Uterus (tissue), 4 donors: ENCODE measurements at places on chromosomes 7 and 10.
A peak's percentile ranks its signal among the peaks of the same experiment; 100 is the strongest.

- no peak for DNase-seq
Measured at GRCh38 chr7:56287429-56288138, 171.4 kb upstream of the NUPR2 start.

DNA sequence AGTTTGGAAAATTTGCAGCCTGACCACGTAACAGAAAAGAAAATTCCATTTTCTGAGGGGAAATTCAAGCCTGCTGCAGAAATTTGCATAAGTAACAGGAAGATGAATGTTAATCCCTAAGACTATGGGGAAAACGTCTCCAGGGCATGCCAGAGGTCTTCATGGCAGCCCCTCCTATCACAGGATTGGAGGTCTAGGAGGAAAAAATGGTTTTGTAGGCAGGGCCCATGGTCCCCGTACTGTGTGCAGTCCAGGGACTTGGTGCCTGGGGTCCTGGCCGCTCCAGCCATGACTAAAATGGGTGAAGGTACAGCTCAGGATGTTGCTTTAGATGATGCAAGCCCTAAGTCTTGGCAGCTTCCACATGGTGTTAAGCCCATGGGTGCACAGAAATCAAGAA, 437.3 kb upstream of the SEMA3A start:
- no peak for DNase-seq

- DNase-seq = no peak
Measured at GRCh38 chr7:27106181-27106900, 3.9 kb upstream of the HOXA2 start.

DNA sequence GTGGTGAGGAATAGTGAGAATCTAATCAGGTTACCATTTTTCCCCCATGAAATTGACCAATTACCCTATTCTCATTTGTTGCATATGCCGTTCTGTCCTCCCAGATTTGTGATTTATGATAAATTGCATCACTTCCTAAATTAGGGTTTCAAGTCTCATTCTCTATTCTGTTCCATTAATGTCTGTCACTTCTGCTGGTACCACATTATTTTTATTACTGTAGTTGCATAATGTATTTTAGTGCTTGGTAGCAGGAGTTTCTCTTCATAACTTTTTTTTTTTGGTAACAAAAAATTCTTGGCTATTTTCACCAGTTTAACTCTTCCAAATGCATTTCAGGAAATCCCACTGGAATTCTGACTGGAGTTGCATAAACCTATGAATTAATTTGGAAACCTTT, 44.0 kb upstream of the FAM133B start:
- DNase-seq = no peak

GRCh38 chr10:114663626-114664025, 5.6 kb upstream of the ABLIM1 start:
- DNase-seq = no peak

GRCh38 chr10:50582766-50583762, 40.7 kb downstream of the SGMS1 start:
- no peak for DNase-seq

GRCh38 chr7:24574386-24574785, 1.1 kb downstream of the PALS2 start:
- peak; percentile 10 for DNase-seq

- DNase-seq = no peak
Measured at GRCh38 chr10:112962343-112962742, 12.3 kb downstream of the TCF7L2 start.

GRCh38 chr10:22697800-22698199, 16.6 kb downstream of the PIP4K2A start:
- DNase-seq = no peak

GRCh38 chr10:49486009-49486408, 52.9 kb downstream of the ERCC6 start:
- no peak for DNase-seq

GRCh38 chr10:23556727-23557440, 118.0 kb downstream of the OTUD1 start:
- no peak for DNase-seq

GRCh38 chr10:44960088-44960460, 472 bp downstream of the RASSF4 start:
- DNase-seq = no peak

- DNase-seq = no peak
Measured at GRCh38 chr7:152760854-152761748, 1.5 kb downstream of the ACTR3B start.

DNA sequence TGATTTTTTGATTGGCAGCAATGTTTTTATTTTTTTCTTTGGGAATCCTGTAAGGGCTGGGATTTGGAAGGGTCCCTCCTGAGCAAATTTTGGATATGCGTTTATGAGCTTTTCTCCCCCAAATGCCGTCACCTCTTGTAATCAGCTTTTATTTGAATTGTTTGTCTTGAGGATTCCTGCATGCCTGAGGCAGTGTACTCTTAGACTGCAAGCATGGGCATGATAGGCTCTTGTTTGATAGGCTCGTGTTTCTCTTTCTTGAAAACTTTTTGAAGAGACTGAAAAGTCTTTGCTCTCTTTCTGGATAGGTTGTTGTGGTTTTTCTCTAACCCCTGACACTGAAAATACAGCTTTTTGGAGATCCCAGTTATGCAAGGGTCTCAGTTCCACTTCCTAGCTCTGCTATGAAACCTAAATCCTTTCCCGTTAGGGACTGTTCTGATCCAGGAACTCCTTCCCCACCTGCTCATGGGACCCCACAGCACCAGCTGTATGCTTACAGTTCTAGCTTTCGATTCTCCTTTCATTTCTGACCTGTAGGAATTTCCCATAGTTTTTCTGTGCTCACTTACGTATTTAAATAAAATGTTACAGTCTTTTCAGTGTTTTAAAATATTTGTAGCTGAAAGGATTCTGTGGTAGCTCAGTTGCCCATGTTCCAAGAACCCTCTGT, 17.2 kb downstream of the TSPAN13 start:
- no peak for DNase-seq

- DNase-seq = no peak
Measured at GRCh38 chr10:1422275-1422674, 315.1 kb downstream of the ADARB2 start.

DNA sequence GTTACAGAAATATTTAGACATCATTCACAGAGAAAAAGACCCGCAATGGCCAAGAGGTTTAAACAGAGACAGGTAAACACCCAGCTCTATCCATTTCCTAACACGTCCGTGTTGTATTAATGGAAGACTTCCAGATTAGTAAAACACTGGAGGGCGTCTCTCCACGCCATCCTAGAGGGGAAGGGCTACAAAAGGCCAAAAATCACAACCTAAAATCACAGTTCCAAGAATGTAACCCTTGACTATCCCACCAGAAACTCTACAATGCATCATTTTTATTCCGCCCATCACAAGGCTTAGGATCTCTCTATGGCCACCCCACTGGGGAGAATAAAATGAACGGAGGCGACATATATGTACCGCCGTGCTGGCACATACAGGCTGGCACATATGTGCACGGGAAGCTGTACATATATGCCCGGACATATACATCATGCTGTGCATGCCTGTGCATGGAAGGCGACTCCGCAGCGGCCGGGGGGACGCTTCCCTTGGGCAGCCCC, 734 bp downstream of the PCLO start:
- DNase-seq = no peak

GRCh38 chr7:35699796-35700305, 4.9 kb upstream of the HERPUD2 start:
- no peak for DNase-seq

- no peak for DNase-seq
Measured at GRCh38 chr10:62450912-62451610, 76.9 kb downstream of the ZNF365 start.

GRCh38 chr7:22559829-22560489, 60.0 kb upstream of the STEAP1B start:
- peak; percentile 75 for DNase-seq

DNA sequence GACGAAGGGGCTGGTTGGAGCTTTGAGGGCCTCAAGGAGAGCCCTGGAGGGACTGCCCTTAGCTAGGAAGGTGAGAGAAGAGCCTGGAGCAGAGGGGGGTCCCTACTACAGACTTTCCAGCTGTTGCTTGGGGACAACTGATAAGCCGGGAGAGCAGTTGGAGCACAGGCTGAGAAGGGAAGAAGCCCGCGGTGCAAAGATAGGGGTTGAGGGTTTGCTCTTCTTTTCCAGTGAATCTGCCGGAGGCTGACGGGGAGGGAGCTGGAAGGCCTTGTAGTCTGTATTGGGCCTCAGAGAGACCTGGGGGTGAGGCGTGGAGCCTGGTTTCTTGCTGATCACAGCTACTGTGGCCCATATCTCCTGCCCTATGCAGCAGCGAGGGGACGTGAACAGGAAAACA, 23.7 kb downstream of the CYP26A1 start:
- DNase-seq = no peak

DNA sequence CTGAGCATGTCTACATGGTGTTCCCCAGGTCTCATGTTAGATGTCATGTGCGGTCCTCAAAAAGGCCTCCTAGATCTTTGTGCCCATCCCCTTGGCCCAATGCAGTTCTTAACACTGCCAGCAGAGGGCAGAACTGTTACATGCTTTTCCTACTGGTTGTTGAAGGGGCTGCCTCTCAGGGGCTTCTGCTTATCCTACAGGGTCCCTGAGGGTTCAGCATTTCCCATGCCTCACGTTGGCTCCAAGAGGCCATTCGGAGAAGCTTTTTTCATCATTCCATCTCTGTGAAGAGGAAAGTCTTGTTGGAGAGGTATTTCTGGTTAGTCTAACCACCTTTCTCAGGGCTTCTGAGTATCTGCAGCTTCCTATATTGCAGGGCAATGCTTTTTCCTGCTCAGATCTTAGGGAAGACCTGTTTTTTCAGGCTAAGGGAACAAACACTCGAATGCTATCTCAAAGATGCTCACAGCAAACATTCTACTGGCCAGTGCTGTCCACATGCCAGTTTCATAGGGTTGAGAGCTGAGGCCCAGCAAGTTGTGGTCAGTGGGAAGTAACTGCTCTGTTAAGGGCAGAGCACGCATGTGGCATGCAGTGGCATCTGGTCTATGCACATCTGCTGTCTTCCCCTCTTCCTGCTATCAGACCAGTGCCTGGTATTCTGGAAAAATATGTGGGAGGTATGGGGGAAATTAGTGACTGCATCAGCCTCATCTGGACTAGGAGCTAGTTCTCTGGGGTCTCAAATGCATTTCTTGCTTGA, 31.5 kb downstream of the MBL2 start:
- no peak for DNase-seq

DNA sequence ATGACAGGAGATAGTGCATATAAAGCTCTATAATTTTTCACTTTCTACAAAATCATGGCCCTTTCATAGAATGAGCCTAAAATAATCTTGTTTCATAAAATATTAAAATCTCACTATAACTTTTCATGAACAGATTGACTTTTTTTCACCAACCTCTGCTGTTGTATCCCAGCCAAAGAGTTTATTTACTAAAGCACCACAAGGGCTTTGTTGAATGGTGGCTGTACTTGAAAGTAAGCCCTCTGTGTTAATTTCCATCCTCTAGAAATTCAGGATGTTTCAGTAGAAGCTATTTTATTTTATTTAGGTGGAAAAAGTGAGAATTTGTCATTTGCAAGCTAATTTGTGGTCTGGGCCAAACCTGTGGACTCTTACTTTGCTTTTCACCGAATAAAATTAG, 30.2 kb downstream of the THNSL1 start:
- no peak for DNase-seq

GRCh38 chr10:101572785-101573184, 15.3 kb downstream of the POLL start:
- no peak for DNase-seq

DNA sequence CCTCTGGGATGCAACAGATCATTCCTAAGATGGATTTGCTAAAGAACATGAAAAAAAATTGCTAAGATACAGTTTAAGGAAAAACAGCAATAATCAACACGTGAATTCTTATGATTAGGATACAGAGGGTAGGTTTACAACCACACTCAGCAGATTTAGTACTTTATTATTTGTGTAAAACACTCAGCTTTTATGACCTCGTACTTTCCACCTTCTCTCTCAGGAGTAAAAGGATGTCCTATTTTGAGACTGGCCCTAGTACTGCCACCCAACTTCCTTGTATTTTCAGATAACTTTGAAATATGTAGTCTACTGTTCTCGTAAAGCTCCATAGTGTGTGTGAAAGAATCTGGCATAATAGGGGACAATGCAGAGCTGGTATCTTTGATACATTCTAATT, 186.1 kb downstream of the ARL4A start:
- DNase-seq = no peak

GRCh38 chr7:151866028-151866427, 10.9 kb downstream of the PRKAG2 start:
- no peak for DNase-seq

DNA sequence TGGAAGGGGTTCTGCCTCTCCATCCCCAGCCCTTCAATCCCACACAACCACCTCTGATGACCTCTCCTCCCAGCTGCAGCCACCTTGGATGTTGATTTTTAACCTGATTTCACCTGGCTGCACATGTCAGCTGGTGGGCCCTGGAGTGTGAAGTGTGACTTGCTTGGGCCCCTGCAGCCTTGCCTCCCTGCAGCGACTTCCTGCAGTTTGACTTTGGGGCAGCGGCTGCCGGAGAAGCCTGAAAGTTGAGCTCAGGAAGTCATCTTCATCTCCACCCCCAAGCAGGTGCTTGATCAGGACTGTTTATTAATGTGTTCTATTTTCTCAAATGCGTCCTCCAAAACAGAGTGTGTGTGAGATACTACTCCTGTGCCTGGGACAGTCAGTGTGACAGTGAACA, 675.2 kb upstream of the GALNT17 start:
- DNase-seq = no peak

GRCh38 chr7:318476-318875, 28.5 kb downstream of the FOXL3 start:
- DNase-seq = no peak

DNA sequence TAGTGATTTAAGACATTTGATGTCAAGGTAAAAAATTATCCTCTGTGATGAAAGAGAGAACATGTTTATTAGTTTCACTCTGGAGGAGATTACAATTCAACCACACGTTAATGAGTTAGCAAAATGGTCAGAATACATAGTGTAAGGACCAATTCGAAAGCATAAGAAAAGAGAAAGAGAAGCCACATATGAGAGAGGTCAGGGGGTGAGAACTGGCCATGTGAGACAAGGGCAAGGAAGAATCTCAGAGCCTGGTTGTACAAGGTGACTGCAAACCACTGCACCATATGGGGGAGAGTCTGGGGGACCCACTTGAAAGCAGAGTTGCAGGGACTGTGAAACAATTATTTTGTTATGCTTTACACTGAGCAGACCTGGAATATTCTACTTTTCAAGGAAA, 27.7 kb upstream of the BET1 start:
- DNase-seq = no peak

DNA sequence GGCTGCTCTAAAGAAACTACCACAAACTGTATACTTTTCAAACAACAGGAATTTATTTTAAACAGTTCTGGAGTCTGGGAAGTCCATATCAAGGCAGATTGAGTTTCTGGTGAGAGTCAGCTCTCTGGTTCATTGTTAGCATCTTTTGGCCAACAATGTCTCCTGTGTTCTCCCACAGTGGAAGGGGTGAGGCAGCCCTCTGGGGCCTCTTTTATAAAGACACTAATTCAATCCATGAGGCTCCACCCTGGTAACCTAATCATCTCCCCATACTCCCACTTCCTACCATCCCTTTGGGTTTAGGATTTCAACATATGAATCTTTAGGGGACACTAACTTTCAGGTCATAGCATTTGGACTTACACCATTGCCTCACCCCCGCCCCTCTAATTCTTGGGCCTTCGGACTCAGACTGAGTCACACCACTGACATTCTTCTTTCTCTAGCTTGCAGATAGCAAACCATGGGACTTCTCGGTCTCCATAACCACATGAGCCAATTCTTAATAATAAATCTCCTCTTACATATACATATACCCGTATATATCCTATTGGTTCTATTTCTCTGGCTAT, 64.3 kb upstream of the ANTXRL start:
- DNase-seq = no peak
